KG1 (cell line): ENCODE measurements at places on chromosomes 1 and 21.

DNA sequence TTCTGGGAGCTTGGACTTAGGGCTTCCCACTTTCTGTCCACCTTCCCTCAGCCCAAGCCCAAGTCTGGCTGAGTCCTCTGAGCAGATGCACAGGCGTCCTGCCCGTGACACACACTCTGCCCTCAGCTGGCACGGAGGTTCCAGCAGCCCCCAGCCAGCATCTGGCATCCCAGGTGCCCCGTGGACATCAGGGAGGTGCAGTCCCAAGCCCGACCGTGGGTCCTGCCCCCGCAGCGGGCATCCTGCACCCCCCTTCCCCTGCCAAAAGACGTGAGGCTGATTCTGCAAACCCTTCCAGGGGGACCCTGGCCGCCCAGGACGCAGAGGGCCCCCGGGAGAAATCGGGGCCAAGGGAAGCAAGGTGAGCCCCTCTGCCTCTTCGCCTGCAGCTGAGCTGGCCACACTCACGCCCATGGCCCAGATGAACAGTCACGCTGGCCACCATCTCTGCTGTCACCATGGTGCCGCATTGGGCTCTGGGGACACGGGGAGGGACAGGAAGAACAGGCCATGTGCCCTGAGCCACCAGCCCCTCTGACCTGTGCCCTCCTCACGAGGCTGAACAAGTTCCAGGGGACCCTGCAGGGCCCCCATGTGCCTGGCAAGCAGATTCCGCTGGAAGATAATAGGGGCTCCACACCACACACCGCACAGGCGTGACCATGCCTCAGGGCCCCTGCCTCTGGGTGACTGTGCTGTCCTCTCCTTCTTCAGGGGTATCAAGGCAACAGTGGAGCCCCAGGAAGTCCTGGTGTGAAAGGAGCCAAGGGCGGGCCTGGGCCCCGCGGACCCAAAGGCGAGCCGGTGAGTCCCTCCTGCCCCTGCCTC is 20.6 kb downstream of the COL6A2 start:
- DNase-seq = no peak

DNA sequence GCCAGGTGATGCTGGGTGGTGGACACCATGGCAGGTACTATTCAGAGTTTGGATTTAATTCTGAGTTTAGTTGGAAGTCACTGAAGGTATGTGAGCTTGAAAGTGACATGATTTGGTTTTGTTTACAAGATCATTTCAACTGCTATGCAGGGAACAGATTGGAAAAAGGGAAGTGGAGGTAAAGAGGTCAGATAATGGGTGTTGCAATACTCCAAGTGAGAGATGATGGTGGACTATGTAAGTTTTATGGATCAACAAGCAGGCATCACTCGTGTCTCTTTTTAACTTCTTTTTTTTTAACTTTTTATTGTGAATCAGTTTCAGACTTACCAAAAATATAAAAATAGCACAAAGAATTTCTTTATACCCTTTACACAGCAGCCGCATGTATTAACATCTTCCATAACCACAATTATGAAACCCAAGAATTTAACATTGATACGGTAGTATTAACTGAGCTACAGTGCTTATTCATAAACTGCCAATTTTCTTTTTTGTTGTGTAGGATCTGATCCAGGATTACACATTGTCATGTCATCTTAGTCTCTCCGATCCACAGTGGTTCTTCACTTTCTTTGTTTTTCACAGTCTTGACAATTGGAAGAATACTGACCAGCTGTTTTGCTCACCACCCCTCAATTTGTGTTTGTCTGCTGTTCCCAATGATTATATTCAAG is 24.9 kb upstream of the NHLH2 start:
- DNase-seq = no peak

DNA sequence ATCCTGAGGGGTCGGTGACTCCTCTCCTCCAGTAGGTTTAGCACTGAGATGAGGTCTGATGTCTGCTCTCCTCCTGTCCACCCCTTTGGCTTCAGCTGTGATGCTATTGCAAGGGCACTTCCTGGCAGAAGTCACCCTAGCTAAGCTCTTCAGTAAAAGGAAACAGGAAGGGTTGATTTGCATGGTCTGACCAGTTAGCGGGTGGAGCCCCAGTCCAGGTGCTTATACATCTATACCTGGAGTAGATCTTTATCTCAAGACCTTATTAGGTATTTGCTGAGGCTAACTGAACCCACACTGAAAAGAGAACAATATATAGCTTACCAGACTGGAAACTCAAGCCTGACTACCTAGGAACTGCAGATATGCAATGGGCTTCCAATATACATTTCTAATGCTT is 28.9 kb upstream of the NFASC start:
- no peak for DNase-seq

DNA sequence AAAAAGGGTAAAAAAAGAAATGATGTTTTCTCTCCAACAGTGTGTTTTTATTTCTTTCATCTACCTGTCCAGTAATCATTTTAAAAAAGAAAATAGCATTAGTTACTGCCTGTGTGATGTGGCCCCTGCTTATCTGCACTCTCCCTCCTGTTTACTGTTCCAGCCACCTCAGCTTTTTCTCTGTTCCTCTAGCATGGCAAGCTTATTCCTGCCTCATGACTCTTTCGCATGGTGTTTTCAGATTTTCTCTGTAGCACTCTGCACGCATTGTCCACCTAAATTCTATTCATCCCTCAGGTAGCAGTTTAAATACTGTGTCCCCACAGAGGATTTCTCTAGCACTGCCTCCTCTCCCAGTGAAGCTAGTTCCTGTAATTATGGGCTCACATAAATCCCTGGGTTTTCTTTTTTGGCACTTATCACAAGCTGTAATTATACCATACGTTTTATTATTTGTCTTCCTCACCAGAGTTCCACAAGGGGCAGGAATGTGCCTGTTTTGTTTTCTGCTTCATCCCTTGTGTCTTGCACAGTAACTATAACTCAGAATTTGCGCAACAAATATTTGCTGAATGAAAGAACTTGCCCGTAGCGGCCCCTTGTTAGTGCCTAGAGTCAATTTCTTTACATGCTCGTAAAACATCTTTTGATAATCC is 51.4 kb upstream of the LRIG2 start:
- no peak for DNase-seq

GRCh38 chr1:180811886-180812285 is 100.8 kb upstream of the KIAA1614 start:
- DNase-seq = no peak

DNA sequence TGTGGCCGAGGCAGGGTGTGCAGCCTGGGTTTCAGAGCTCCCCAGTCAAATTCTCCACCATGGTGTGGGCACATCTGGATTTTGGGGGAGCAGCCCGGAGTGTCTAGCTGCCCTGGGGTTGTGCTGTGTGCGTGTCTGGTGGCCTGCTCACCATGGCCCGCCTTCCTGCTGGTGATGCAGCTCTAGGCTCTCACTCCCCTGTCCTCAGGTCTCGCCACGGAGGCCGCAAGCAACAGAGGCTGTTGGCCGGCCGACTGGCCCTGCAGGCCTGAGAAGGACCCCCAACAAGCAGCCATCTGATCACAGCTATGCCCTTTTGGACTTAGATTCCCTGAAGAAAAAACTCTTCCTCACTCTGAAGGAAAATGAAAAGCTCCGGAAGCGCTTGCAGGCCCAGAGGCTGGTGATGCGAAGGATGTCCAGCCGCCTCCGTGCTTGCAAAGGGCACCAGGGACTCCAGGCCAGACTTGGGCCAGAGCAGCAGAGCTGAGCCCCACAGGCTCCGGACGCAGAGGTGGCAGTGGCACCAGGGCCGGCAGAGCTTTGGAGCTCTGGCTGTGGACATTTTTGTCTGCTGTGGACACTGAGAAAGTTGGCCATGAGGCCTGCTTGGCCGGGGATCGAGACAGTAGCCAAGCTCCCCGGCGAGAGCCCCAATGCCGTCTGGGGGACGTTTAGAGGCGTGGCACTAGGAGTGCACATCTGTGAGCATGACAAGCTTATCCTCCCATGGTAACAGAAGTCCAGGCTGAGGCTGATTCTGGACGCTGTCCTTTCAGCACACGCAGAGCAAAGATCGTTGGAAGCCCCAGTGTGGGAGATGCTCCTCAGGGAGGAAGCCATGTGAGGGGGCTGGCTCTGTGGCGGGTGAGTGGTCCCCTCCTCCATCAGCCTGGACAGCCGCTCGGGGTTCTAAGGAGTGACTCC is 8.2 kb downstream of the THAP3 start:
- DNase-seq = no peak

DNA sequence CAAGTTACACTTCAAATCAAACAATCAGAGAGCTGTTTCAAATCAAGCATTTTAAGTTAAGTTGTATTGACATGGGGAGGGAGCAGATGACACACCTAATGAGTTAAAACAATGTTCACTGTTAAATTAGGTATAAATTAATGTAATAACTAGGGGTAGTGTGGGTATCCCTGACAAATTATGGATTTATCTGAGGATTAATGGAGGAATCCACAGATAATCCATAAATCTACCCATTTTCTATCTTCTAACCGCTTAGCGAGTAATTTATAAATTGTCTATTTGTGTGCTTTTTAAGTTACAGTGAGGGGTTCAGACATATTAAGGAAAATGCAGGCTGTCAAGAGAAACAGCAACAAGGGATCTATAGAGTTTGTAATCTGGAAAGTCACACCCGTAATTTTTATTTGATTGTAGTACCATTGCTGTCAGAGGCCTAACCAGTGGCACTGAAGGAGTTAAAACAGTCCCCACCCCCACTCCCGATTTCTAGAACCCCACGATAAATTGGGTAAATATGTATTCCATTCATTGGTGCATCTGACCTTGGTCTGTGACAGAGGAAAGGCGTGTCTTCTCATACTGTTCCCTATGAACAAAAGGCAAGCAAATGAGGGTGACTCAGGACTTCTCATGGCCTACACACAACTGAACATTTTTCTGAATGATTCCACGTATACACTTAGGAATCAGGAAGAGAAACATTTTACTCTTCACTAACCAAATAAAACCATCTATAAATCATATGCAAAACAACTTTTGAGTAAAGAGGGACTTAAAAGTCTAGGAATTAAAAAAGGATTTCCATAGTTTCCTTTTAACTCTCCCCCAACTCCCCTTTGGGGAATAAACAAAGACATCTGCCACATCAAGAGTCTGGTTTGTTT is 7.4 kb downstream of the IRF2BP2 start:
- DNase-seq = no peak

- DNase-seq = no peak
These were observed 28.2 kb upstream of the SLC30A1 start for GRCh38 chr1:211606914-211607753.

- DNase-seq = no peak
These were observed 104.2 kb downstream of the ETS2 start for GRCh38 chr21:38909929-38910328.

GRCh38 chr1:226790545-226791181 is 51.6 kb upstream of the ITPKB start:
- DNase-seq = no peak

- peak; percentile 55 for DNase-seq
These were observed 155.4 kb downstream of the PGBD5 start for GRCh38 chr1:230270559-230271281.

DNA sequence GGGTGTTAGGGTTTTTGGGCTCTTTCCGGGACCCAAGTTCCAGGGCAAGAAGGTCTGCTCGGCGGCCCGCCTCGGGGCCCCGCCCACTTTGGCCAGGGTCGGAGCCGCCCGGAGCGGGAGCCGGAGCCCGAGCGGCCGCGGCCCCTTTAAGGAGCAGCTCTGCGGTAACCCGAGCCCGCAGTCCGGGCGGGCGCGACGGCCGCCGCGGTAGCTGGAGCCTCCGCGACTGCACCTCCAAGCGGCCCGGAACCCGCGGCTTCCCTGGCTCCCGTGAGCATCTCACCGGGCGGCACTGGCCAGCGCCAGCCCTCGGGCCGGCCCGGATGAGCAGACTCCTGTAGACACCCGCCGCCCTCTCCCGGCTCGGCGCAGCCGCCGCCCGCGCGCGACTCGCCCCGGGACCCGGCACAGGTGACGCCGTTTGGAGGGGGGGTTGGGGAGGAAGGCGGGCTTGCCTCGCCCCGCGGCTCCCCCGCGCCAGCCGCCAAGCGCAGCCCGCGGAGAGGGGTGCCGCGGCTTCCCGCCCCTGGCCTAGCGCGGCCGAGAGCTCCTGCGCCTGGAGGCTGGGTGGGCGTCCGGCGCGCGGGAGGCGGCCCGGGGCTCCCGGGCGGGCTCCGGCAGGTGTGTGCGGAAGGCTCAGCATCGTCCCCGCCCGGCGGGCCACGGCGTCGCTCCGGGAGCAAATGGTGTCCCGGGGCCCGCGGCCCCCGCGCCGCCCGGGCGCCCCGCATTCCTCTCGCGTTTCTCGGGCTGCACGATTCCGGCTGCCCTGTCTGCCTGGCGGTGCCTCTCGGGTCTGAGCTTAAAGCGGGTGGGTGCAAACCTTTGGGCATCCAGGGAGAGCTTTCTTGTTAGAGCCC is at the start of gene TLCD4:
TLCD4 (plus strand) TSS at position 149 of the 860 bp plus-strand sequence. CDS start 26,547 bp downstream, outside the sequence.
- no peak for DNase-seq

- DNase-seq = no peak
These were observed 14.9 kb upstream of the TMEM9 start for GRCh38 chr1:201169203-201169602.

DNA sequence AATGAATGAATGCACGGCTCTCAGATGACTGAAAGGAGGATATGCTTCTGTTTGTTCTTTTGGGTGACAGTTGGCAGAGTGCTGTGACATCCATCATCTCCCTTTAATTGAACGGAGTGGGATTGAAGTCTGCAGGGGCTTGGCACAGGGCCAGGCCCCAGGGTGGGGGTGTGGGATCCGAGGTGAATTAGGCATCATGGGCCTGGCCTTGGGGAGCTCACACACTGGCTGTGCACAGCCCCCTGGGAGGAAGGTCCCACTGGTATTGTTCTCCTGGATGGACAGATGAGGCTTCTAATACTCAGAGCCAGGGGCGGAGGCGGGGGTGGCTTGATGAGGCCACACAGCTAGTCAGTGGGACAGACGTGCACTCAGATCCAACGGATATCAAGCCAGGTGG is 19.3 kb downstream of the EPHB2 start:
- no peak for DNase-seq

GRCh38 chr21:41631564-41632461 is 123.9 kb upstream of the TMPRSS2 start:
- DNase-seq = no peak

GRCh38 chr21:21751286-21751685 is 753.1 kb downstream of the NCAM2 start:
- no peak for DNase-seq

GRCh38 chr1:98422816-98423215 is 238.7 kb upstream of the SNX7 start:
- no peak for DNase-seq

DNA sequence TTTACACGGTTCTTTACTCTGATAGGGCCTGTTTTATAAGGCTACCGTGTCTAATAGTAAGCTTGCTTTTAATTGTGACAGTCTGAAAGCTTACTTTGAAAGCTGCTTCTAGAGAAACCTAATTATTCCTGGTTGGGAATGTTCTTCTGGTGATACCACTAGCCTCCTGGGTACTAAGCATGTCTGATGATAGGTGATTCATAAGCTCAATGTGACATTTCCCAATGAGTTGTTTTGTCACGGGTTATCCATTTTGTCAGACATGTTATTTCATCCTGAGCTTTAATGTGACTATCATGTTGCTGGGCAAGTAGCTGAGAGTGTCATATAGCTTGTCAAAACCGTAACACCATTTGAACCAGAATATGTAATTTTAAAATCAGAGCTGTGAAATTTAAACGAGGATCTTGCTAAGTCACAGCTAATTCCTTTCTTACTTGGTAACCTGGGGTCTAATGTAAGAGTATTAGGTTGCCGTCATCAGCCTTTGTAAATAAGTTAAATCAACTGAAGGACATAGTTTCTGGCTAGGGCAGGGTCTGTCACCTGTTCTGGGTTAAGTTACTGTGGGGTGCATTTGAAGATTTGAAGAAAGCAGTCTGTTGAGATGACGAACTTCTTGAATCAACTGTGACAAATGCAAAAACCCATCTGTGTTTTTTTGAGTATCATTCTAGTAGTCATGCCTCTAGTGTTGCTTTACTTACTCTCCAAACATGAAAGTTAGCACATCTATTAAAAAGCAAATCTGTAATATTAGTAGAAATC is 529.2 kb downstream of the USP25 start:
- DNase-seq = no peak
